NCI-H345 (cell line): ENCODE measurements at places on chromosomes 1 and 21.

GRCh38 chr1:237701534-237701933, 189.2 kb downstream of the ZP4 start:
- no peak for DNase-seq

GRCh38 chr1:30761381-30762151, 4.0 kb upstream of the LAPTM5 start:
- DNase-seq, result no peak

DNA sequence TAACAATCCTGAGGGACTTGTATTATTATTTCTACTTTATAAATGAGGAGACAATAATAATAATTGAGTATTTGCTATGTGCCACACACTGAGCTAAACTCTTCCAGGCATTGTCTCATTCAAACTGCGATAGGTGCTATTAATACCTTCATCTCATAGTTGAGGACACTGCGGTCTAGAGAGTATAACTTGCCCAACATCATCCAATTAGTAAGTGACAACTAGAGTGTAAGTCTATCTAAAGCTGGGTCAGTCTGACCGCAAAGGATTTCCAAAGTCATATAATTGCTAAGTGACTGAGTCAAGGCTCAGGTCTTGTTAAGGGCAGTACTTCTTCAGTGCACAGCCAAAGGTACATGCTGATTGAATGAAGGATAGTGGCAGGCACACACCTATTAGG, 9.7 kb downstream of the BCL9 start:
- no peak for DNase-seq

- no peak for DNase-seq
These were observed 126.8 kb upstream of the TNR start for GRCh38 chr1:175870217-175870616.

DNA sequence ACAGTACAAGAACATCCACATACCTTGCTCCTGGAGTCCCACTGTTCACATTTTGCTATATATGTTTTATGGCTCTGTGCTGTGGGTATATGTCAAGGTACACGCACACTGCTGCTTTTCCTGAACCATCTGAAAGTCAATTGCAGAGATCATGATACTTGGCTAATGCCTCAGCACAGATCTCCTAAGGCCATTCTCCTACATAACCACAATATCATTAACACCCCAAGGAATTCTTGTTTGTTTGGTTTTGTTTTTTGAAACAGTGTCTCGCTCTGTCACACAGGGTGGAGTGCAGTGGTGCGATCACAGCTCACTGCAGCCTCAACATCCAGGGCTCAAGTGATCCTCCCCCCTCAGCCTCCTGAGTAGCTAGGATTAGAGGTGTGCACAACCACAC, 16.0 kb downstream of the CTNNBIP1 start:
- no peak for DNase-seq

GRCh38 chr1:110645821-110646735, 28.7 kb downstream of the KCNA3 start:
- DNase-seq, result no peak

DNA sequence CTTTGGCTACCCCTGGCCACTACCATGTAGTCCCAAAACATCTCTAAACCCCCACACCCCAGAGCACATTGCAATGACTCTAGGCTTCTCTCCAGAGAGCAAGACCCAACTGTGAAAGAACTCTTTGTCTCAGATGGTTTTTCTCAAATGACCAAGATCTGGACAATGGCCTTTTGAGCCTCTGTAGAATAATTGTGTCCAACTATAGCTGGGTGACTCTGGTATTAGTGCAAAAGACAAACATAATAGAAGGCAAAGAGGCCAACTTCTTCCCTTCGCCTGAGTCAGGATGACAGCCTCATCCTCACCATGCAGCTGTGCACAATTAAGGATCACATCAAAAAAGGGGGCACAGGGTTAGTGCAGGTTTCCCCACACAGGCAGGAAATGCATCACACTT, 139.6 kb downstream of the BRINP2 start:
- DNase-seq, result no peak

GRCh38 chr1:37513795-37514349, 694 bp downstream of the MEAF6 start:
- DNase-seq, result peak; percentile 35

- no peak for DNase-seq
These were observed 392.1 kb downstream of the KIF26B start for GRCh38 chr1:245546875-245547274.

GRCh38 chr1:34520111-34520510, 234.7 kb upstream of the GJB5 start:
- peak; percentile 72 for DNase-seq

GRCh38 chr1:45490121-45490625, 790 bp downstream of the TESK2 start:
- no peak for DNase-seq

GRCh38 chr1:162172311-162173102, 103.0 kb downstream of the NOS1AP start:
- no peak for DNase-seq

- no peak for DNase-seq
These were observed 13.4 kb downstream of the ITSN1 start for GRCh38 chr21:33655588-33656221.

- peak; percentile 86 for DNase-seq
These were observed at the start of gene HUNK for GRCh38 chr21:31872452-31873274. Gene HUNK, plus strand, starts transcription at chr21:31873020. Its CDS starts 655 bp downstream, at chr21:31873675.

DNA sequence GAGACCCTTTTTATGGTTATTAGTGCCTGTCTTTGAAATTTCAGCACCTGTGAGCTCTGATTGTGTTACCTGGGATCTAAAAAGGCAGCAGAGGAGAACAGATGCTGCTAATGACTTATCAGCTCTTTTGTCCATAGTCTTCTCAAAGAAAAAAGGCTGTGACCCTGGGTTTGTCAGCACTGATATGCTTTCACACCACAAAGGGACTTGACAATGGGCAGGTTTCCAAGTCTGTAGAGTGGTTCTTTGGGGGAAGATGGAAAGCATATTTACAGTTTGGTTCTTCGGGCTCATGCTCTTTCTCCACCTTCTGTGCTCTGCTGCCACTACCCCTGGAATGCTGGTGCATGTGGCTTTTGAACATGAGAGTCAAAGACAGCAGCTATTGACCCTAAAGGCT, 32.0 kb downstream of the DNAJC6 start:
- DNase-seq, result peak; percentile 78

DNA sequence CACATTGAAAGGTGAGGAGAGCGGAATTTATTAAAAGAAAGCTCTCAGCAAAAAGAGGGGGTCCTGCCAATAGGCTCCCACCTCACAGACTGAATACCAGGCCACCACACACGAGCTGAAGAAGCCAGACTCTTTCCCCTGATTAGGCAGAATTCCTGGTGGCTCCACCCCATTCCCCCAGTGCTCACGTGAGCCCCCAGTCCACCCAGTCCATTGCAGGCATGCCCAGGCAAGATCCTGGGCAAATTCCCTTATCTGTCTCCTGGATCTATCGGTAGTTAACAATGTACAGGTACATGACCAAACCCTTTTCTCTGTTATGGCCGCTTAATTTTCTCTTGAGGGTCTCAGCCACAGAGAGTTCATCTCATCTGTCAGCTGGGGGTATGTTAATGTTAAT, 54.6 kb upstream of the BTG3 start:
- DNase-seq, result no peak

DNA sequence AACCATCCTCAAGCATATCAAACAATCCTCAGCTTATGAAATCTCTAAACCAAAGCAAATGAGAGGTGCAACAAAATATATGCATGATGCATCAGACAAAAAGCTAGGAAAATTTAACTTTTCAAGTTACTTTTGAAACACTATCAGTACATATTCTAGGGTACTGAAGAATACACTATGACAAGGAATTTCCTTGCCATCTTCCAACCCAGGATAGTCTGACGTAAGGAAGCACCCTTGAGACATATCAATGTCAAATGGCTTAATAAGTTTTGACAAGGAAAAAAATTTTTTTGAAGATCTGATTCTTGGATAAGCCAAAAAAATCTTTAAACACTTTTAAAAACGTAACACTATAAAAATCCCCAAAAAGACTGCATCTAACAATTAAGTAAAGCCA, 64.9 kb downstream of the KIFAP3 start:
- DNase-seq, result no peak

DNA sequence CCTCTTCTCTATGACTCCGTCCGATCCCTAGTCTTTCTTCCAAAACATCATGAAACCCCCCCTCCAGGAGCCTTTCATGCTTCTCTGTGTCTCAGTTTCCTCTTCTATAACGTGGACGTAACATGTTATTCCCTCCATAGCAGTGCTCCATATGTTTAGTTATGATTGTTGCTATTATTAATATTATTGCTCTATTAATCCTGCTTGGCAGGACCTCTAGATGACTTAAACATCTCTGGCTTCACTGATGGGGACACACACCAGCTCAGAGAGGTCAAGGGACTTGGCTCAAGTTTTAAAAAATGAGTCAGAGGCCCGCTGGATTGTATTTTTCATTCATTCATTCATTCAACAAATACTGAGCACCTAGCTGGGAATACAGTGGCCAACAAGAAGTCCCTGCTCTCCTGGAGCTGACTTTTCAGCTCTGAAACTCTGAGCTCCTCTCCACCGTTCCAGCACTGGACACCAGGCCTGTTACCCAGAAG, 404 bp upstream of the CPLANE2 start:
- DNase-seq, result no peak

DNA sequence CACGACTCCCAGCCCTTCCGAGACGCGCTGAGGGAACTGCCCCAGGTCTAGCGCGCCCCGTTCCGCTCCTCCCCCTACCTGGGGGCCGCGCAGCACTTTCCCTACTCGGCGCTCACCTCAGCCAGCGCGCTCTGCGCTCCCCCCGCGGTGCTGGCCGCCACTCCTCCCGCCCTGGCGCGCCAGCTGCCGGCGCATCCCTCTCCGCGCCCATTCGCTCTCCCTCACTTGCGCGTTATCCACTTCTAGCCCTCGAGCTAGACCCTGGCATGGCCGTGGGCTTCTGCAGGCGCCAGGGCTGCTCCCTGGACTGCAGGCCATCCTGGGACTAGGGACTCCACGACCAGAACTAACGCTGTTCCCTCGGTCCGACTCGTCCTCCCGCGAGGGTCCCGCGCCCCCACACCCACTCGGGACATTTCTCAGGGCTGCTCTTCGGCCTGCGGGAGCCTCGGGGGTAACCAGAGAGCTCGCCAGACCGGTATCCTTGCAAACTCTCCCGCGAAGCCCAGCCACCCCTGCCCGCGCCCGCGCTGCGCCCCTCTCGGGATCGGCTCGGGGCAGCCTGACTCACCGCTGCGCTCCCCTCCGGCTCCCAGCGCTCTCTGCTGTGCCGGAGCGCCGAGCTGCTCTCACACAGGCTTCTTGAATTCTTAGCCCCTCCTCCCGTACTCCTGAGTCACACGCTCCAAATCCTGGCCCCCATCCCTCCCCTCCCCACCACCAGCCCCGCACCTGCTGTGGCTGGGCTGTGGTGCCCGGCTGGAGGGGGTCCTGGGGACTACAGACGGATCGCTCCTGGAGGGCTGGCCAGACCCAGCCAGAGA, at the start of gene NGF:
Gene NGF, minus strand, starts transcription at position 617 of the 824 bp plus-strand sequence. CDS start 51,454 bp downstream, outside the sequence.
- peak; percentile 13 for DNase-seq

GRCh38 chr1:244971552-244972216, 107.3 kb upstream of the HNRNPU start:
- DNase-seq, result no peak

DNA sequence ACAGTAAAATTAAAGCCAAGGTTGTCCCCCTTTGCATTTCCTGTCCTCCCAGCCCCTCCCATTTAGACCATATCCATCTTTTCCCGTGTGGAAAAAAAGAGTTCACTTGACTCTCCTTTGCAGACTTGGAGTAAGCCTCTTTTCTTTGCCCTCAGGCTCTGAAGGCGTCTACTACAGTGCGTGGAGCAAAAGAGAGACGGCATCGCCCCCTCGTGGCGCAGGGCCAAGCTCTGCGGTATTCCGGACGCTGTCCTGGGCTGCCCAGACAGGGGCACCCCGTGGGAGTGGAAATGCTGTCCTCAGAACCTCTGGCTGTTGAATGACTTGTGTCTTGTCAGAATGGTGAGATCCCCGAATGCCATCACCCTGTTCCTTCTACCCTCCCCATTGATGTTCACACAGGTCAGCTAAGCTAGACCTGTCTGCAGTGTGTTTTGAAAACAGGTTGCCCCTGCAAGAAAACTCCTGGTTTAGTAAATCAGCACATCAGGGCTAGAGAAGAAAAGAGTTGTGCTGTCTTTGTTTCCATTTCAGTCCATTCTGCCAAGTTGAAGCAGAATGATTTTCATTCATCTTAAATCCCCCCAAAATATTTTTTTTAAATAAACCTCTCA, 12.3 kb upstream of the GJA8 start:
- DNase-seq, result peak; percentile 80

DNA sequence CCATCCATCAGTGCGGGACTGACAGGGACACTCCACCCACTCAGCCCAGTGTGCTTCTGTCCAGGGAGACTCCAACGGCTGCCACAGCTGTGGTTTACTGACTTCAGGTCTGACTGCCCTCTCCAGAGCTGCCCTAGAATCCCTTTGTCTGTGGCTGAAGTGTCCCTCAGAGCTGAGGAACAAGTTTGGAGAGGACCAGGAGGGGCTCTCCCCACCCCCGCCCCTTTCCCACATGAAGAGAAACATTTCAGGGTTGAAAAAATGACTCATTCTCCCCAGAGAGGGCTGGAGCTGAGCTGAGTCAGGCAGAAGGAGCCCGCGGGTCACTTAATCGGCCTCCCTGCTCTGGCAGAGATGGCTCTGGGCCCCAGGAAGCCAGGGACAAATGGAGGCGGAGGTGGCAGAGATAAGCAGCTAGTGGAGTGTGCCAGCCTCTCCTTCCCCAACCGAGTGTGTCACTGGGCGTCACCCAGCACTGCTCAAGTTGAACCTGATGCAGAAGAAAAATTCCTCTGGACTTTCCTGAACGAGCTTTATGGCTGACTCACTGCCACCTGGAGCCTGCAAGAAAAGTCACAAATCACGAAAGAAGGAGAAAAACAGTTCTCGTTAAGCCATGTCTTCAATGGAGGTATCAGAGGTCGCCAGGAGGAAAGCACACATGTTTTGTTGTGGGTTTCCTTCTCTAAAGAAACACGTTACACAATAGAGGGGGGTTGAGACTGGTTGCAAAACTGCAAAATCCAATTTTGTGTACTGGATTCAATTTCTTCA, 34.3 kb upstream of the ECE1 start:
- no peak for DNase-seq

DNA sequence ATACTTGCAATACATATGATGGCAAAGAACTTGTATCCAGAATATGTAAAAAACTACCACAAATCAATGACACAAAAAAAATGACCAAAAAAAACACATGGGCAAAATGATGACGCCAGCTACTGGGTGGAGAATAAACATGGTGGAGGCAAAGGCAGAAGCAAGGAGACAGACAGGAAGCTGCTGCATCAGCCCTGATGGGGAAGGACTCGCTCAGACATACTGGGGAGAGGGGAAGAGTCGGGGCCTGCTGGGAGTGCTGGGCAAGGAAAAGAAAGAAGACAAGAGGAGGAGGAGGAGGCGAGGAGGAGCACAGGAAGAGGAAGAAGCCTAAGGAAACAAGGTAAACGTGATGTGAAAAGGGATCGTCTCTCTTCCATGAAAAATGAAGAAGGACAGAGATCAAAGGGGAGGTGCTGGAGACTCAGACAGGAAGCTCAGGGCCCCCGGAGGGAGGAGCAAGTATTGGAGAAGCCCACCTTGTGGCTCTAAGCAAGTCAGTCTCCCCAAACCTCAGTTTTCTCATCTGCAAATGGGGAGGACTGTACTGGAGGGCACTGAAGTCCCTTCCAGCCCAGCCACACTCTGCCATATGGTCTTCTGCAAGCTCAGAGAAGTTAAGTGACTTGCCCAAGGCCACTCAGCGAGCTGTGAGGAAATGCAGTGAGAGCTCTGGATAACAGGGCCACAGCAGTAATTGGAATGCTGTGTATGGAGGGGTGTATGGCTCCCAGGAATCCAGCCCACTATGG, 24.2 kb downstream of the OLFML2B start:
- no peak for DNase-seq

- no peak for DNase-seq
These were observed 347.1 kb downstream of the NCAM2 start for GRCh38 chr21:21345296-21345695.
